ENCODE measurements at places on chromosomes 2 and 18.

DNA sequence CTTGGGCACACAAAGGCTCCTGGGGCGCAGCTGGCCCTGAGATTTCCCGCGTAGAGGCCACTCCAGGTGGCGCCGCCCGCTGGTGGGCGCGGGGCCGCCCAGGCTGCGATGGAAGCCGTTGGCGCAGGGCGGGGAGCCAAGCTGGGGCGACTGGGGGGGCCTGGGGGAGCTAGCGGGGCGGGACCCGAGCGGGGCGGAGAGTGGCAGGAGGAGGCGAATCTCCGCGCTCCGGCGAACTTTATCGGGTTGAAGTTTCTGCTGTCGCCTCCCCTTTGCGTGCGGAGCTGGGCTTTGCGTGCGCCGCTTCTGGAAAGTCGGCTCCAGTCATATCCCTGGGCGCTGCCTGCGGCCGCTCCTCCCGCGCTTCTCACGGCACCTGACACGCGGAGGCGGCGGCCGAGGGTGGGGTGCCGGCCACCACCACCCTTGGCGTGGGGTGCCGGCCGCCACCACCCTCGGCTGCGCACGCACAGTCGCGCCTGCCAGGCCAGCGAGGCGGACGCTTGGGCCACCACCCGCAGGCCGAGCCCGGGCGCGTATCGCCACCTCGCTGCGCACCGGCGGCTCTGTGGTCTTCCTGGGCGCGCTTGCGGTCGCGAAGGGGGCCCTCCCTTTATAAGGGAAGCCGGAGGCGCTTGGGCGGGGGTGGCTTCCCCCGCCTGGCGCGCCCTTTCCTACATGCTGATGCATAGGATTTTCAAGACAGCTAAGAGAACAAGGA is 919 bp upstream of the CYP1B1 start:
- DNase-seq, result no peak

- no peak for DNase-seq
Measured at GRCh38 chr2:105886029-105886454, 141.3 kb downstream of the NCK2 start.

DNA sequence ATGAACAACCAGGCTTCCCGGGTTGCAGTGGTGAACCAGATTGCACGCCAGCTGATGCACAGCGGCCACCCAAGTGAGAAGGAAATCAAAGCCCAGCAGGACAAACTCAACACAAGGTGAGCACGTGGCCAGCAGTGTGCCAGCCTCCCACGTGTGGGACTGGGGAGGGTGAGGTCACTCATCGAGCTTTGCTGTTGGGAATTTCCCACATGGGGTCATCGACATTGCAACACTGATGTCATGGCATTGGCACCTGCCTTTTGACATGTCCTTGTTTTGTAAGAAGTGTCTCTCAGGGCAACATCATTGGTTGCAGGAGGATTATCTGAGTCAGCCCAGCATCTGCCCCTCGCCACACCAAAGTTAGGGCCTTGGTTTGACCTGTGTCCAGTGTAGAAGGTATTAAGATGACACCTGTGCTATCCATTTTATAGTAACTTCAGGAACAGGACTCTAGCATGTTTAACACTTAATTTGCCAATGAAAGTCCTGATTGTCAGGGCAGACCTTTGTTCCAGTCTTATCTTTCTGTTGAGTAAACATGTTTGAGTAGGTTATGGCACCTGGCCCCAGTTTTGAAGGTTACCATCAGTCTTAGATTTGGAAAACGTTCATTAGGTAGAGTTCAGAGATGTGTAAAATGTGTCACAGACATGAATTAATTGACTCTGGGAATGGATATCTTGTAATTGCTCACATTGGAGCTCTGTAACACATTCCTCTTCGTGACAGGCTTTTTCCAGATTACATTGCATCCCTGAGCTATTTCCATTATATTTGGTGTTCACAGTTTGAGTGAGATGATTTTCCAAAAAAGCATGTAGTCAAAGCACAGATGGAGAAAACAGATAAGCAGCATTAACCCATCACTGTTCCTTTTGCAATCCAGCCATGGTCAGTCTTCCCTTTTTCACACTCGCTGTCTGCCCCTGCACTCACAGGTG is 93.3 kb upstream of the EML6 start:
- DNase-seq, result no peak

GRCh38 chr2:218447072-218447471 is 28.1 kb downstream of the VIL1 start:
- DNase-seq, result no peak

- no peak for DNase-seq
Measured at GRCh38 chr2:31075941-31076590, 62.2 kb downstream of the GALNT14 start.

GRCh38 chr2:190501702-190502407 is 32.7 kb downstream of the NEMP2 start:
- no peak for DNase-seq

DNA sequence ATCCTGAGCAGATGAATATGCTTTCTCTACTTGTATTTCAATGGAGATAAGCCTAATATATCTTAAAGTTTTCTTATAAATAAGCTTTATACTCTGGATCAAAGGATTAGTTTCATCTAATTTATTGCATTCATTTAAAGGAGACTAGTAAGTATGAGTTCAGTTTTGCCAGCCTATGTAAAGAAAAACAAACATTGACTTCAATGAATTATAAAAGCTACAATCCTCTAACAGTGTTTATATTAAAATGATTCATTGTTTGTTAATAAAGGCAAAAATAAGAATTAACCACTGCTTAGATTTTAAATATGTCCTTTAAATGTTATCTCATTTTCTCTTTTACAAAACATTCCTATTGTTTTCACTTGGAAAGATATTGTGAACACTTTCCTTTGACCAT is 566.0 kb downstream of the EPHA4 start:
- no peak for DNase-seq

- no peak for DNase-seq
Measured at GRCh38 chr2:200944467-200945394, 18.7 kb downstream of the ORC2 start.

DNA sequence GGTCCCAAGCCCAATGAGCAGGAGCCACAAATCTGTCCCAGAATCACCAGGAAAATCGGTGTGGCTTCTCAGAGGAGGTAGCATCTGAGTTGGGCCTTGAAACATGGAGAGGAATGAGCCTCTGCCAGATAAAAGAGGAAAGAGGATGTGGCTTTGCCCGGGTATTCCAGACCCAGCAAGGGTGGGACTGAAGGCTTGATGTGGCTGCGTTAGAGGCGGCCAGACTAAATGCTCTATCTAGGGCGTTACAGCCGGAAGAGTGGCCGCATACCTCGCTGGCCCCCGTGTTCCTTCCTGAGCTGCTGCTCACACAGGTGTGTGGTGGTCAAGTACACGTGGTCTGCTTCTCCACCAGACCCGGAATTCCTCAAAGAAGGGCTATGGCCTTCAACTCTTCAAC is 33.9 kb upstream of the POMC start:
- no peak for DNase-seq

GRCh38 chr2:121096611-121097010 is 188.4 kb downstream of the TFCP2L1 start:
- no peak for DNase-seq

GRCh38 chr18:46877329-46877987 is 39.8 kb downstream of the PIAS2 start:
- no peak for DNase-seq

DNA sequence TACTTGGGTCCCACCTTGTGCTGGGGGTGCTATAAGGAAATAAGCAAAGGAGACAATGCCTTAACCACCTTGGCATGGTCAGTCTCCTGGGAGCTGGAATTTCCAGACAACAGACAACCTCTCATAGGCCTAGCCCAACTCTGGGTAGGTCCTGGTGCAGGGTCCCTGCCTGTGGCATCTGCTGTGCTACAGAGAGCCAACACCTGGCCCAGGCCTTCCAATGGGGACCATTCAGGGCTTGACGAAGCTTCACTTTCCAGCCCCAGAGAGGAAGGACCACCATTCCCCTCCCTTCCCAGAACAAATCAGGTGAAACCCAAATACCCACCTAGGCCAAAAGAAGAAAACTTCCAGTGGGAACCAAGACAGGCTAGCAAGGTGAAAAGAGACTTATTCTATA is 82.8 kb downstream of the SMAD7 start:
- DNase-seq, result no peak

- no peak for DNase-seq
Measured at GRCh38 chr2:48529194-48529593, 760 bp upstream of the STON1 start.

- no peak for DNase-seq
Measured at GRCh38 chr2:17894556-17894955, 16.1 kb downstream of the KCNS3 start.

GRCh38 chr2:191566344-191566743 is 111.6 kb upstream of the NABP1 start:
- peak; percentile 22 for DNase-seq

DNA sequence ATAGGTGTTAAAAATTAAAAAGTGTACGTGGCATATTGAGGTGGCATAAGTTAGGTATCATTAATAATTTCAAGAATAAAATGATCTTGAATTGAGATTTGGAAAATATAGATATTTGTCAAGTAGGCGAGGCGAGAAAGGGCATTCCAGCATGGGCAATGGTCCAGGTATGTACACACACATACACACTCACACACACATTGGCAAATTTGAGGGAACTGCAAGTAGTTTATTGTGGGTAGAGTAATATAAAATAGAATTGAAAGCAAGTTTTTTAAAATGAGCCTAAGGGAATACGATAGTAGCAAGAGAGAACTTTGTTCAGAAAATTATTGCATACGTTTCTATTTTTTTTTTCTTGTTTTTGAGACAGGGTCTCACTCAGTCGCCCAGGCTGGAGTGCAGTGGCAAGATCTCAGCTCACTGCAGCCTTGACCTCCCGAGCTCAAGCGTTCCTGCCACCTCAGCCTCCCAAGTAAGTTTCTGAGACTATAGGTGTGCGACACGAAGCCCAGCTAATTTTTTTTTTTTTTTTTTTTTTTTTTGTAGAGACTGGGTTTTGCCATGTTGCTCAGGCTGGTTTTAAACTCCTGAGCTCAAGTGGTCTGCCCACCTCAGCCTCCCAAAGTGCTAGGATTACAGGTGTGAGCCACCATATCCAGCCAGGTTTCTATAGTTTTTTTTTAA is 96.7 kb upstream of the SLC39A10 start:
- no peak for DNase-seq

GRCh38 chr2:104521247-104521646 is 332.7 kb upstream of the POU3F3 start:
- no peak for DNase-seq

DNA sequence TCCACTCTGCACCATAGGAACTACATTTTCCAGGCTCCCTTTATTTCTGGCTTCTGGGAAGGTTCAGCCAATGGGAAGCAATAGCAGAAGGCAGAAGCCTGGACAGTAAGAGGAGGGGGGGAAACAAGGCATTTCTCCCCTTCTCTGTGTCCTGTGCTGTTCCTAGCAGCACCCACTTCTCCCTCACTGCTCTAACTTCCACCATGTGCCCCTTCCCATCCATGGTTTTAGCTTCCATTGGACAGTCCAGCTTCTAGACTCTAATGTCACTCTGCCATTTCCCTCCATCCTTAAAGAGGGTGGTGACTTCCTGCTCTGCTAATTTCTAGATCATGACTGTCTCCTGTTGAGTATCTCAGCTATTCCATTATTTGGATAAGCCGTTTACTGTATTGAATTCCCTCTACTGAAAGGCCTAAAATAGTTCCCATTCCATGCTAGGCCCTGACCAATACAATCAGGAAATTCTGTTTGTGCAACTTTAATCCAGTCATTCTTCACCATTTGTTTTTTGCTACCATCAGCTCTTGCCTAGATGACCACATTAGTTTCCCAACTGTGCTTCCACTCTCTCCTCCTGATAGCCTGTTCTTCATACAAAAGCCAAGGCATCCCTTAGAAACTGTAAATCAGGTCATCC is 20.8 kb upstream of the LYPD1 start:
- DNase-seq, result no peak

- DNase-seq, result no peak
Measured at GRCh38 chr2:205731583-205731981, 49.3 kb downstream of the NRP2 start.

DNA sequence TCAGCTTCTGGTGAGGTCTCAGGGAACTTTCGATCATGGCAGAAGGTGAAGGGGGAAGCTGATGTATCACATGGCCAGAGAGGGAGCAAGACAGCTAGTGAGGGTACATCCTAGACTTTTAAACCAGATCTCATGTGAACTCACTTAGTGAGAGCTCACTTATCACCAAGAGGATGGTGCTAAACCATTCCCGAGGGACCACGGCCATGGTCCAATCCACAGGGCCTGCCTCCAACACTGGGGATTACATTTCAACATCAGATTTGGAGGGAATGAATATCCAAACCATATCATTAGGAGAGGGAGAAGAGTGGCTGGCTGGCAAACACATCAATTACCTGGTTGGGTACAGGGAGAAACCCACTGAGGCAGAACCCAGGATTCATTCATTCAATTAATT is 75.7 kb upstream of the HAAO start:
- DNase-seq, result no peak

GRCh38 chr2:119352357-119352756 is 14.3 kb downstream of the C2orf76 start:
- no peak for DNase-seq

DNA sequence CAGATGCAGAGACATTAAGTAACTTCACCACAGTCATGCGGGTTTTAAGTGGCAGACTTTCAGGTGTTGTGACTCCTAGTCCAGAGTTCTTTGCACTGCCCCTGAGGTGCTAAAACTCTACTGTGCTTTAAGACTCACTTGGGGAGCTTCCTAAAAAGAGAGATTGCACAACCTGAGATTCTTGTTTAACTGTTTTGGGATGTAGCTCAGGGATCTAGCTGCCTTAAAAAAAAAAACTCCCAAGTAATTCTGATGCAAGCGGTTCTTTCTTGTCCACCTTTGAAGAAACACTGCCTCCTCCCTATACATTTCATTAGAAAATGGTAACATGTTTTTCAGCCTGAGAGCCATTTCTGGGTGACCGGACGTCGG is 13.0 kb downstream of the IL37 start:
- DNase-seq, result no peak

GRCh38 chr2:8115966-8116365 is 565.9 kb upstream of the ID2 start:
- no peak for DNase-seq

- no peak for DNase-seq
Measured at GRCh38 chr2:77567723-77568122, 45.5 kb upstream of the LRRTM4 start.

DNA sequence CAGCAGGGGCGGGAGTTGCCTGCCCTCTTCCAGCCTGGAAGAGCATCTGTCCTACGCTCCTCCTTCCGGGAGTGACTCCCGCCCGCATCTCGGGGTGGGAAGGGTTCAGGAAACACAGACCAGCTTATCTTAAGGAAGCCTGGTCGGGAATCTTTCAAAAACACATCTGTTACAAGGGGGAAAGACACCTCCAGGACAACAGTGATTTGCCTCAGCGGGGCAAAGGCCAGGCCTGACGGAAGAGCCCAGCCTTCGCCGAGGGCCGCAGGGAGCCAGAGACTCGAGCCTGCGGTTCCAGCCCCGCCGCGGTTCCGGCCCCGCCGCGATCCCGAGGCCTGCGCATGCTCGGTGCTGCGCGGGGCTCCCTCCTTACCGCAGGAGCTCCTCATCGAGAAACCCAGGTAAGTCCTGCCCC is 38.1 kb upstream of the TGIF1 start:
- DNase-seq, result no peak
